CD4-positive, alpha-beta T cell treated with Interleukin-12 subunit alpha and Interleukin-12 subunit beta, for 1 hour (primary cell): ENCODE measurements at places on chromosomes 16 and 17.
A peak's percentile ranks its signal among the peaks of the same experiment; 100 is the strongest.

- DNase-seq, result no peak
Measured at GRCh38 chr17:73292031-73292531, 19.7 kb downstream of the CDC42EP4 start.

GRCh38 chr16:78830599-78830998 lies 731.1 kb downstream of the WWOX start:
- DNase-seq, result no peak

GRCh38 chr16:822174-822908 lies 21.8 kb upstream of the GNG13 start:
- DNase-seq, result no peak

GRCh38 chr16:2429771-2430663 lies 770 bp downstream of the CCNF start:
- peak; percentile 33 for DNase-seq

GRCh38 chr17:37017404-37017803 lies 68.7 kb downstream of the AATF start:
- no peak for DNase-seq
